ENCODE measurements at places on chromosomes 2 and 18. TPM values are rescaled to one million over a fixed set of nuclear protein-coding genes. Genes with fewer than 3 reads are reported as not detected.

The RAB17 gene
- total RNA-seq: 95.2 TPM

DNA sequence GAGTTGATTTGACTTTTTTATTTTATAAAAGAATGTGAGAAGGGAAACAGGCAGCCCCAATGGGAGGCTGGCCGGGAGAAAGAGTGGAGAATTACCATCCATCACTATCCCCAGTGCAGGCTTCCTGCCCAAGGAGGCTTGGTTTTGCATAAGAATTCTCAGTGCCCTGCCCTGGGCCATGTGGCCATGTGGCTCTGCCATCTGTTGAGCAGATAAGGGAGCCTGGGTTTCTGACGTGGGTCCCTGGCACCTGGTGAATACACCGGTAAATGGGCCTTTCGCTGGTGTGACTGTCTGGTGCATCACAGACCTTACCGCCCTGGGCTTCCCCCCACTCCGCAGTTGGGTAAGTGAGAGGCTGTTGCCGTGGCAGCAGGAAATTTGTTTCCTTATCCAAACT is 54.5 kb upstream of the TMEM163 start:
- DNase-seq: no peak

DNA sequence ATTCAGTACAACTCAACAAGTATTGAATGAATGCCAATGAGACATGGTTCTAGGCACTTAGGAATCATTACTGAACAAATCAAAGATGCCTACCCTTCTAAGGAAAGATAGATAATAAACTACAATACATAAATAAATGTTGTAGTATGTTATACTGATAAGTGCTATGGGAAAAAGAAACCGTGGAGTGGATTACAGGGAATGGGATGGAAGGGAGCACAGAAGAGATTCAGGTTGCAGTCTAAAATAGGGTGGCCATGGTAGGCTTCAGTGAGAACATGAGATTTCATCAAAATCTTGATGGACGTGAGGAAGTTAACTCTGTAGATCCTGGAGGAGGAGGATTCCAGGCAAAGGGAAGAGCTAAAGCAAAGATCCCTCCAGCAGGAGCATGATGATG is 17.9 kb upstream of the CREB1 start:
- no peak for DNase-seq

DNA sequence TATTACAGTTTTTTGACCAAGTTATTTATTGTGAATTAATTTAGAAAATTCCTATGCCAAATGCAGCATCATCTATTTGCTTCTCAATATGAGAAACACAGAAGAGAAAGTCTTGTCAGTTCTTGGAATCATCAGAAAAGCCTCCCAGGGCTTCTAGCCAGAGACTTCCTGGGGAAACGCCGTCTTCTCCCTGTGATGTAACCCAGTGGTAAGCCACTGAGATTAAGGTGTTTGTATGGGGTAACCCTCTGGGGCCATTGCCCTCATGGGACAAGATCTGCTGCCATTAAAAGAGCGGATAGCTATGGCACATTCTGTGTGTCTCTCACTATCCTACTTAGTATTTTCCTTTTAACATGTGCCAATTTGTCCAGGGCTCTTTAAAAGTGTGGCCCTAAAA is 28.0 kb downstream of the ANKRD29 start:
- no peak for DNase-seq

DNA sequence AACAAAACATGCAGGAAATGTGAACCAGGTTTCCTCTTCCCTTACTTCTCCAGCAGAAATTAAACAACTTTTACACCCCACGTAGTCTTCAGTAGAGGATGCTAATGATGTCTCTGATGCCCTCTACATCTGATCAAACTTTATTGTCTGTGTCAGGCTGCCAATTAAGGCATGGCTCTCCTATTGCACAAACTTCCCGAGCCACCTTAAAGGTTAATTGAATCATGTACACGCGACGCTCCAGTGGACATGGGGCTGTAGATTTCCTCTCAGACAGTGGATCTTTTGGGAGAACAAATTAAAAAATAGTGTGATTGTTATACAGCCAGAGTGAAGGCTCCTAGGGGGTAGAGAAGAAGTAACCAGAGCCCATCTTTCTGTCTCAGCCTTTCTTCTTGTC is 301.6 kb downstream of the SMAD2 start:
- no peak for DNase-seq

DNA sequence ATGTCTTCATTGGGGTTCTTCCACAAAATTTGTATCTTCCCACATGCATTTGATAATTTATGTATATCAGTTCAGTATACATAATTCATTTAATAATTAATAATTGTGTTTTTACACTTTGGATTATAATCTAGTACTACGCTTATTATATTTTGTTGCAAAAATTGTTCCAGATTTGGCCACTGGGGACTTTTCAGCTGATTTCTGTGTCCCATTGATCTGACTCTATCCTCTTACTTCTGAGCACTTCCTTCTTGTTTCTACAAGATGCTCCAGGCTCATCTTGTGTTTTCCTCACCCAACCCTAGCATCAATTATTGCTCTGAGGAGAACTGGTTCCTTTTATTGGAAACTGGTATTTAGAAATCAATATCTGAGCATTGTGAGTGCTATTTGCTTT is 215.3 kb upstream of the CDH19 start:
- DNase-seq: no peak

- DNase-seq: no peak
These were observed 151.2 kb downstream of the ABCA12 start for GRCh38 chr2:214987261-214987660.

DNA sequence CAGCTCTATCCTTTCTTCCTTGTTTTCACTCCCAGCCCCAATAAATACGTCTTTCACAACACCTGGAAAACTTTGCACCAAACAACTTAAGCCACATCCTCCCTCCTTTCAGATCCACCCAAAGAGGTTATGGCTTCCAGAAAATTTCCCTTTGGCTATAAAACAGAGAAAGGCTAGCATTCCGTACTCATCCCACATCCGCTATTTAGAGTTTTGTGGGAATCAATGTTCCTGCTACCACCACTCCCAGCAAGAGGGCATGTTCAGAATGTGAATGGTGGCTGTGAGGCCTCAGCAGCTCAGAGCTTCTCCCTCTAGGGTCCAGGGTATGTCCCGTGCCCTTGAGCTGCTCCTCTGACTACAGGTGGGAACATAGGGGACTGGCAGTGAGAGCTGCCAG is 214.6 kb downstream of the NCK2 start:
- DNase-seq: no peak

The STARD6 gene
- total RNA-seq: not detected

DNA sequence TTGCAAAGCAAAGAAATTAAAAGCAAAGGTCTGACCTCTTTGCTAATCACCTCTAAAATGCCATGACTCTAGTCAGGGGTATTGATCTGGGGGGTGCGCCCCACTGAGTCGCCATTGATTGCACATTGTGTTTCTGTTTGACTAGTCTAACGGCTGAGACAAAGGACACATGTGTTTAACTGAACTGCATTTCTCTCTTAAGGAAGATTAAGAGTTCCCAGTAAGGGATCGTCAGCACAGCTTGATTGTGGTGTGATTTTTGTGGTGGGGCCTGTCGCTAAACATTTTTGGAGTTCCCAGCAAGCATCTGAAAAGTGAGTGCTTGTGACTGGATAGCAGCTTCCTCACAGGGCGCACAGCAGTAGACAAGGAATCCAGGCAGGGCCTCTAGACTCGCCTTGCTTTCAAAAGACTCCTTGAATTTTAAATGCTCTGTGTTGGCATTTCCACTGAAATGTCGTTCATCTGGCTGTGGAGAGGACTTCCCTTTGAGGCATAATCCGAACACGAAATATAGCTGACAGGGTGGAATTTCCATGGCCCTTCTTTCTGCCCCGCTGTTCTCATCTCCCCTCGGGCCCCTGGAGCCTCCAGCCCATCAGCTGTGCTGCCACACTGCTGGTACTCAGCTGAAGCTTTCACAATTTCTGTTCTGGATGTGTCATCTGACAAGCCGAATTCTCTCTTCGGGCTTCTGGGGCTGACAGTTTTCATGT is 126.3 kb downstream of the FAM168B start:
- no peak for DNase-seq

DNA sequence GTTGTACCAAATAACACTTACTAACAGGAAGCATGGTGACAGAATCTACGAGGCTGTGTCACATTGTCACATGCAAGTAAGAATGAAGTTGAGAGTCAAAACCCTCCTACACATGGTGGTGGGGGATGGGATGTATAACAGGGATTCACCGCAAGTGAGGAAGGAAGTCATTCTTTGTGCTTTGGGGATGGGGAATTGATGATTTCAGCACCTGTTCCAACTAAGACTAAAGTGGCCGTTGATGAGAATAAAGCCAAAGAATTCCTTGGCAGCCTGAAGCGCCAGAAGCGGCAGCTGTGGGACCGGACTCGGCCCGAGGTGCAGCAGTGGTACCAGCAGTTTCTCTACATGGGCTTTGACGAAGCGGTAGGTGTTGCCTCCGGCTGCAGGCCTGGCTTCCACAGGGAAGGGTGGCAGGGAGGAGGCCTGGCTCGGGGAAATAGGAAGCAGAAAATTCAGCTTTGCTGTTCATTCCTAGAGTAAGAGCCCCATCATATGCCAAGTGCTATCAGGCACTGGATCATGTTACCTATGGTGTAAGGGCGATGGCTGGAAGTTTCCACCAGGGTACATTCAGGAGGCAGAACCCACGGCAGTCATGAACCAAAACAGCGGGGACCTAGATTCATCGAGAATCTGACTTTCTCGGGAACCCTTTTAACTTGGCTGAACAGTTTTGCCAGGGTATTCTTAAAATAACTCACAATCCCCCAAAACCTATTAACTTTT is 120.3 kb downstream of the UXS1 start:
- DNase-seq: no peak

DNA sequence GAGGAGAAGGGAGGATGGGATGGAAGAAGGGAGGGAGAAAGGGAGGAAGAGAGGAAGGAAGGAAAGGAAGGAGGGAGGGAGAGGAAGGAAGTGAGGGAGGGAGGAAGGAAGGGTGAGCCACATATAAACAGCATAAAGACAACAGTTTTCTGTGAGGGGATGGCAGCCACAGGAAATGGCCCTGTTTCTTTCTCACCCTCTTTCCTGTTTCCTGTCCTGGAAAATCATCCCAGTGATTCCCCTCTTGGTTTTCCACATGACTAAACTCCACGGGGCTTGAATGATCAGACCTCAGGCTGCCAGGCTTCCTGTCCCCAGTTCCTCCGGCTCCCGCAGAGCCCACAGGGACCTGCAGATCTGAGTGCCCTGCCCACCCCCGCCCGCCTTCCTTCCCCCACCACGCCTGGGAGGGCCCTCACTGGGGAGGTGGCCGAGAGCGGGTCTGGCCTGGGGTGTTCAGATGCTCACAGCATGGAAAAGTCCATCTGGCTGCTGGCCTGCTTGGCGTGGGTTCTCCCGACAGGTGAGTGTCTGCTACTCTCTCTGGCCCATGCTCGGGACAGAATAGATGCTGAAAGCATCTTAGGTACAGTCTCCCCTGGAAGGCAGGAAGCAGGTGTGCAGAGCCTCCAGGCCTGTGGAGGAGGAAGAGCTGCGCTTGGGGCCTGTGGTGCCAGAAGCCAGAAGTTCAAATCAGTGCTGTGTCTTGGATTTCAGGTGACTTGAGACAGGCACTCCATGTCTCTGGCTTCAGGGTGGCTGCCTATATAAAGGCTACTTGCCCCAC is at the start of gene SIGLEC15:
SIGLEC15 (plus strand) TSS at position 418 of the 787 bp plus-strand sequence; CDS start at position 472, 54 bp downstream.
- DNase-seq: no peak

The GPBAR1 gene
- total RNA-seq: 3.7 TPM

DNA sequence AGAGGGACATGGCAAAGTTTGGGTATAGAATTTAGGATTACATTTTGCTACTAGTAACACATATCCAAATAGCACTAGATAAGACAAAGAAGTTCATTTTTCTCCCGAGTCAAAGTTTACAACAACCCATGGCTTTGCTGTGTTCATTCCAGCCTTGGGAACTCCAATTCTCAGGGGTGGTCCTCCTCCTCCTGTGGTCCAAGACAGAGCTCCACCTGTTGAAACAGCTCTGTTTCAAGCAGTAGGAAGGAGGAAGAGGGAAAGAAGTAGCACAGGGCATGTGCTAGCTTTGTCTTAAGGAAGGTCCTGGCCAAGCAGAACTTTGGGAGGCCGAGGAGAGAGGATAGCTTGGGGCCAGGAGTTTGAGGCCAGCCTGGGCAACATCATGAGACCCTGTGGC is 113.8 kb upstream of the SIX2 start:
- DNase-seq: no peak

GRCh38 chr2:24919506-24920097 is 435 bp downstream of the ADCY3 start:
- peak; percentile 47 for DNase-seq

DNA sequence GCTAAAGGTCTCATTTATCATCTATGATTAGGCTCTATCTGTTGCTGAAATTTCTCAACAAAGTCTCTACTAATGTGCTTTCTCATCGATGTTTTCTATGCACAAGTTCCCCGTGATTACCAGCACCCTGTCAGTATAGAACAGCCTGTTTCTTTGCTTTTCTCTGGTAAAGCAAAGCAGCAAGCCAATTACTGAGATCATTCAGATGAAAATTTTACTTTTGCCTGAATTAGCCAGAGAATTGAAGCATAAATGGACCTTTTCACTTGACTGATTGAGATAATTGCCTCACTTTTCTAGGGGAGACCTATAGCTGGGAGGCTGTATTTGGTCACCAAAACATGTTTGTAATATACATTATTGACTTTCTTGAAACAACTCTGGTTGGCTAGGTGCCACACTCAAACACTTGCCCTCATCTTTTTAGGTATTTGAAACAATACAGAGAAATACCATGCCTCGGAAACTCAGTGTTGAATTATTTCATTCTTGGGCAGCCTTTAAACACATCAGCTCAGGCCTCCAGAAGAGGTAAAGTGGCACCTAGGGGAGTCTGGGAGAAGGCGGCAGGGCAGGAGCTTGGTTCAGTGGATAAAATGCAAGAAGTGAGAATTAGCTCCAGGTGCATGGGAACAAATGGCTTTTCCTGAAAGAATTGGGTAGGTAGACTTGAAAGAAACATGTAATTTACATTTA is 96.2 kb downstream of the GALNT3 start:
- DNase-seq: no peak

DNA sequence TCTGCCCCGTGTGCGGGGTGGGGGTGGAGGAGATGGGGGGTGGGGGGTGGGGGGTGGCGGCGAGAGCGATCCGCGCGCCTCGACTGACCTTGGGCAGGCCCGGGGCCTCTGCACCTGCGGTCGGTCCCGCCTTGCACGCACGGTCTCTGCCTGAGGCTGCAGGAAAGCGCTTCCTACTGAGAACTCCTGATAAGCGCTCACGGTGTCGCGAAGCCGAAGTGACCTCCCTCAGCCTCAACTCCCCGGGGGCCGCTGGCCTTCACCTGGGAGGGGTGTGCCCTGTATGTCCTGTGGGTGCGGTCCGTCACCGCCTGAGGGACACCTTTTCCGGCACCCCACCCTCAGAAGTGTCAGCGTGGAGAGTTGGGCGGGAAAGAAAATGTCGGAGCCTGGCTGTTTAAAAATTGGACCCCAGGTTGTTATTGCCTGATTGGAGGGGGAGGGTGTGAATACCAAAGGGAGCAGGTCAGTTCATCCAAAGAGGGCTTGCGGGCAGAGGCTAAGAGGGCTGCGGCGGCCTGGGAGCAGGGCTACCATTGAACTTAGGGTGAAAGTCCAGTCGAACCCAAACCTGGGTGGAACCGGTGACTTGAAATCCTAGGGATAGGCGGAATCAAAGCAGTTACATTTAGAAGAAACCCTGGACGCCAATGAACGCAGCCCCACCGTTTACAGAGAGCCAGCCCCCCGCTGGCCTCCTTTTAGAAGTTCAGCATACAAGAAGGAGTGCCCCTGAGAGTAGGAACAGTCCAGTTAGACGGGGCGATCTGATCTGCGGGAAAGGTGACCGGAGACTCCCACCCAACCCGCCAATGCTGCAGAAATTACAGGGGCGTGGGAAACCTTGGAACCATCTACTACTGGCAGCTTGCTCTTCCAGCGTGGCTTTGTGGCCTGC is 1.2 kb downstream of the MAL start:
- no peak for DNase-seq

The RETSAT gene
- 154 TPM for total RNA-seq

Measured in mucosa of descending colon (tissue), 3 donors.